ENCODE measurements at places on chromosomes 1 and 21.
A peak's percentile ranks its signal among the peaks of the same experiment; 100 is the strongest.

DNA sequence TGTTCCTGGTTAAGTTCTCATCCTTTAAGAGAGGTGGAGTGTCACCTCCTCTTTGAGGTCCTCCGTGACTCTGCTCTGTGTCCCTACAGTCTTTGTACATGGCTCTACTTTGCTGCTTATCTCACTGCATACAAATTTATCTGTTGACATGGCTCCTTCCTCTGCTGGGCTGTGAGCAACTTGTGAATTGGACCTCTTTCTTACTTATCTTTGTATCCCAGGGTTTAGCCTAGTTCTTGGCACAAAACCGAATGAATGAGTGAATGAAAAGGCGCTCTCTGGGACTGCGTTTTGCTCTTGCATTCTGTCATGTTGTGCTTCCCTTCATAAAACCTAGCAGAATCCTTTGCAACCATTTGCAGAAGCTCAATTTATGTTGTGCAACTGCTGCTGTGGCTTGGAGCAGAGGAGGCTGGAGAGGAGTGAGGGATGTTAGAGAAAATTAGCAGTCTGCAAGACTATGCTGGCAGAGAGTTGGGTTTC lies 12.4 kb downstream of the SLC26A9 start:
- no peak for DNase-seq

GRCh38 chr1:35863881-35864625 lies 19.0 kb upstream of the AGO1 start:
- no peak for DNase-seq

DNA sequence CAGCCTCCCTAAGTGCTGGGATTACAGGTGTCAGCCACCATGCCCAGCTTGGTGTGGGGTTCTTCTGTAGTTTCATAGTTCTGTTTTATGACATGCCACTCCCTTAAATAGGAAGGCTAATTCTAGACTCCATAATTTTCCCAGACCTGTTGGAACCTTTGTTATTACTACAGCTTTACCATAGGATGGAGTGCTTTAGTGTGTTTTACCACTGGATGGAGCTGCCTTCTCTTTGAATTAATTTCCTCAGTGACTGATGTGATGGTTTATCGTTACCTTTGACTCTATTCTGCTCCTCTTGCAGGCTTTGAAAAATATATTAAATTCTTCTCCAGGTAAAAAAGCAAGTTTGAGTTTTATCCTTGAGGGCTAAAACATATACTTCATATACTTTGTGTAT lies 84.6 kb upstream of the NEK7 start:
- DNase-seq: no peak

DNA sequence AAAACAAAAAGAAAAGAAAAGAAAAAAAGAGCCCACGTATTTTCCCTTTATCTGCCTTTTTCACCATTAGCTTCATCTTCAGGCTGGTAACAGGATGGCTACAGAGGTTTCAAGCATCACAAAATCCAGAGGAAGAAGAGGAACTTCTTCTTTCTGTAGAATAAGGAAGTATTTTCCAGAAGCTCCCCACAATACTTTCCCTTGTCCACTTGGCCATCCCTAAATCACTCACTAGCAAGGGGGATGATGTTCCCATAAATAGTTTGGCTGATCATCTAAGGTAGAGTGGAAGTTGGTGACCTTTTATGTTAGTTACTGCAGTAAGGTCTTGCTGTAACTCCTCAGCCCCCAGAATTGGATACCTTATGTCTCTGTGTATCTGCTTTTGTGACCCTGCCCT lies 45.1 kb upstream of the RNF11 start:
- no peak for DNase-seq

DNA sequence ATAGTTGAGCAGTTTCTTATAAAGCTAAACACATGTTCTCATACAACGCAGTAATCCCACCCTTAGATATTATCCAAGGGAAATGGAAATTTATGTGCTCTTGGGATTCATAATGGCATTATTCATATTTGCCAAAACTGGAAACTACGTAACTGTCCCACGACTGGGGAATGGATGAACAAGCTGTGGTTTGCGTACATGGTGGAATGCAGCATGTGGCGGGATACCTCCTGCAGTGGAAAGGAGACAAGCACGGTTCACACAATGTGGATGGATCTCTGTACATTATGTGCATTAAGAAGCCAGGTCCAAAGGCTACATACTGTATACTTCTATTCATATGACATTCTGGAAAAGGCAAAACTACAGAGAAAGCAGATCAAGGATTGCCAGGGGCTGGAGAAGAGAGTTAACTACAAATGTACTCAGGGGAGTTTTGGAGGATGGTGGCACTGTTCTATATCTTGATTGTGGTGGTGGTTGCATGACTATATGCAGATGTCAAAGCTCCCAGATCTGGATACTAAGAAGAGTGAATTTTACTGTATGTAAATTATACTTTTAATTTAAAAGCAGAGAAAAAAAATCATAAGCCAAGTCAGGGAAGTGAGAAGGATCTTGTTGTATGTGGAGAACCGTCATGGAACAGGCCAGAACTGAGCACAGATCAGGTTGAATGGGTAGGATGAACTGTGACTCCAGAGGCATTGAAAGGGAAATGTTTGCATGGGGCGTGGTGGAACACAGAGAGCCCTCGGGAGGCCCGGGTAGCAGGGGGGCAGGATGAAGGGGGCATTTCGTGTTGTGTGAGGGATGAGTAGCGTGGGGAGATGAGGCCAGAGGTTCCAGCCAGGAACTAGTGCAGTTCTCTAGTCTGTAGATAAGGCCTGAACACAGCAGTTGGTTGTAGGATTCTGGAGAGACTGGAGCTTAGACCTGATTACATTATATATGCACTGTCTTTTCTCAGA lies 90.7 kb downstream of the GALNT2 start:
- peak; percentile 45 for DNase-seq

- no peak for DNase-seq
These were observed 606.9 kb downstream of the NUF2 start for GRCh38 chr1:163928651-163929050.

DNA sequence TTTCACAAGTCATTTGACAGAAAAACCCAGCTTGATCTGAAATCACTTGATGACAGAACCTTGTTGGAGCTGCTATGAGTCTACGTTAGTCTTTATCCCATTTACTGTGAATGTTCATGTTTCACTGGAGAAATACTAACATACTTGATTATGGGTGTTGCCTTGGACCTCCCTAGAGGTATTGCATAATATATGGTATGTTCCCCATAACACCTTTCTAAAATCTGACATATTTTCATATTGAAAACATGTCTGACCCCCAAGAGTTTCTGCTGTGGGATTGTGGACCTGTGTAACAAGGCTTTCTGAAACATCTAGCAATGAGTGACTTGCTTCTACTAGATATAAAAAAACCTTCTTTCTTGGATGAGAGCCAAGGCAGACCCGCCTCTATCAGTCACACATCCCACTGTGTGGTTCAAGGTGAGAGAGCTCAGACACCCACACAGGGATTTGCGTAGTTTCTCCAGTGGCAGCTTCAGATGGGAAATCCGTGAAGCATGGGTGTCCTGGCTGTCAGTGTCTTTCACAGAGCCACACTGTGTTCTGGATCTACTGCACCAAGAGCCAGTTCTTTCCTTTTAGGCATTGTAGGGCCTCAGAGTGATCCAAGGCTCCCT lies 4.6 kb downstream of the NENF start:
- no peak for DNase-seq

DNA sequence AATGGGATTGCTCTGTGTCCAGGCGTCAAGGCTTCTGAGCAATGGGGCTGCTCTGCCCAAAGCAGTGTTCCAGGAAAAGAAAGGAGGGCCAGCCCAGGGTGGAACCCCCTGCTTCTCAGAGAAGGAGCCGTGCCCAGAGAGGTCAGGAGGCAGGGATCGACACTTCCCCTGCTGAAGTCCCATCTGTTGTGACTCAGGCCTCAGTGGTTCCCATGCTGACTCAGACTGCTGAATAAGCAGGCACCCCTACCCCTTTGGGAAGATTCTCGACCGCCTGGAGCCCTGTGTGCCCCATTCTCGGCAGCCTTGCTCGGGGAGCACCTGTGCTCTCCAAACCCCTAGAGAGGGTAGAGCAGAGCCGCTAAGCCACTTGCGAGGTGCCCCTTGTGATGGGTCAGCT lies 23.9 kb downstream of the PKP1 start:
- no peak for DNase-seq

- DNase-seq: no peak
These were observed 139.1 kb downstream of the TGFBR3 start for GRCh38 chr1:91746728-91747338.

DNA sequence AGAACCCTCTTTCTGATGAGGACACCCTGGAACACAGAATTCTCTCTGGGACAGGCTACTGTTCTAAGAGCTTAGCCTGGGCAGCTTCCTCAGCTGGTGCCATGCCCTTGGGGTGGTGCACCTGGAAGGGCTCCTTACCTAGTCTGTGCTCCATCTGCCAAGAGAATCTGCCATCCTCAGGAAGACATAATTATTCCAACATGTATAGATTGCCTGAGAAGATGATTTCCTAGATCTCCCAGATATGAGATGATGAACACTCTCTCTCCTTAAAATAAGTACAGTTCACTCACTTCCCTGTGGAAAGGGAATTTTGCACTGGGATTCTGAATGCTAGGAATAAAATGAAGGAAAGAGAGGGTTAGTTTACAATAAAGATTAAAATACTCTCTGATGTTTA lies 87.6 kb downstream of the NENF start:
- no peak for DNase-seq

GRCh38 chr1:214453109-214453722 lies 98.2 kb downstream of the PTPN14 start:
- no peak for DNase-seq

GRCh38 chr21:37367336-37367702 lies 746 bp downstream of the DYRK1A start:
- DNase-seq: peak; percentile 11

GRCh38 chr1:85151446-85151845 lies 49.4 kb downstream of the SYDE2 start:
- DNase-seq: no peak

- no peak for DNase-seq
These were observed 93.3 kb upstream of the ZNHIT6 start for GRCh38 chr1:85801520-85801919.

DNA sequence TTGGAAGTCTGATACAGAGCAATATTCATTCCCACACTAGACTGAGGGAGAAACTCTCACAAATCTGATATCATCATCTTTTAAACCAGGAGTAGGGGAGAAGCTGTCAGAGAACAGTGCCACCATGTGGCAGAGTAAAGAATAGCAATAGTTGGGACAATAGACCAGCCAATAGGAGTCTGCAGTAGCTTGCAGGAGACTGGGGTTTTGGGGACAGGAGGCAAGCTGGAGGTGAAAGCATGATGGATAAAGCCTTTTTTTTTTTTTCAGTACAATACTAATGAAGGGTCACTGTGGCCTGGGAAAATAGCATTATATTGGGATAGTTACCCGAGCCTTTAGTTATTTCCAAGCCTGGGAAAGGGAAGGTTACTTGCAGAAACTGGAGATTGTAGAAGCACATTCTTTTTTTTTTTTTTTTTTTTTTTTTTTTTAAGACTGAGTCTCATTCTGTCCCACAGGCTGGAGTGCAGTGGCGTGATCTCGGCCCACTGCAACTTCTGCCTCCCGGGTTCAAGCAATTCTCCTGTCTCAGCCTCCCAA lies 120.7 kb downstream of the S1PR1 start:
- DNase-seq: peak; percentile 35

DNA sequence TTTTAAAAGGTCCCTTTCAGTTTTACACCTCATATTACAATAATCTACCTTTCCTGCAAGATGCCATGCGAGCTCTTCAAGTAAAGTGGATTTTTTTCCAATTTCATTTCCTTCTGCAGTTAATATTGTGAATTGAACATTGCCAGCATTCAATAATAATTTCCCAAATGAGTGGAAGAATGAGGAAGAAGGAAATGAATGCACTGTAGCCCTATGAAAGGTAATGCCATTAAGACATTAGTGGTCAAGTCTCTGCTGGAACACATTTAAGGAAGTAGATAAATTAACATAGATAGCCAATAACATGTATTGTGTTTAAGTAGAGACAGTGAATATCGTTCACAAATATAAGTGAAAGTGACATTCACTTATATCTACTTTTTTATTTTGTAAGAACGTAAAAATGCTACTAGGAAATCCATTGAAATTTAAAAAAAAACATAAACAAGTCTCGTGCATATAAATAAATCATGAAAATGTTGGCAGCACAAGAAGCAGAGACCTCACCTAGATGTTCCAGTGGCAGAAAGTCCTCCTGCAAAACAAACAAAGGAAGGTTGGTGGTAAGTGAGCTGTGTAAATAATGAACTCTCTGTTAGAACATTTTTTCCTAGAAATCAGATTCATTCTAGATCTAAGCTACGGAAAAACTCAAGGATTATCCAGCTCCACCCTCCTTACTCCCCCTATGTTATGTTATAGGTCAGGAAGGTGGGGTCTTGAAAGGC lies 17.7 kb downstream of the FCRL3 start:
- DNase-seq: no peak

GRCh38 chr1:183168308-183168707 lies 17.8 kb upstream of the LAMC2 start:
- DNase-seq: no peak

- no peak for DNase-seq
These were observed 34.2 kb upstream of the EXO1 start for GRCh38 chr1:241813768-241814320.

GRCh38 chr1:227892489-227893299 lies 55.0 kb downstream of the WNT9A start:
- no peak for DNase-seq

GRCh38 chr1:231702331-231702730 lies 75.7 kb downstream of the DISC1 start:
- no peak for DNase-seq

GRCh38 chr1:57633056-57633455 lies 209.2 kb upstream of the DAB1 start:
- peak; percentile 30 for DNase-seq

Data from thyroid gland (tissue), 4 donors.